ENCODE measurements at places on chromosomes 11 and 22.

- DNase-seq, result no peak
These were observed 161.1 kb upstream of the CCDC179 start for GRCh38 chr11:23021287-23021863.

GRCh38 chr11:440065-441042, 1.5 kb downstream of the ANO9 start:
- no peak for DNase-seq

GRCh38 chr11:131712897-131713296, 342.5 kb downstream of the NTM start:
- DNase-seq, result no peak

GRCh38 chr11:69005631-69006368, 7.2 kb downstream of the MRGPRF start:
- DNase-seq, result peak; percentile 62

GRCh38 chr11:34623463-34623862, 2.6 kb downstream of the EHF start:
- DNase-seq, result no peak

GRCh38 chr22:49229483-49230193, 598.0 kb downstream of the BRD1 start:
- no peak for DNase-seq

DNA sequence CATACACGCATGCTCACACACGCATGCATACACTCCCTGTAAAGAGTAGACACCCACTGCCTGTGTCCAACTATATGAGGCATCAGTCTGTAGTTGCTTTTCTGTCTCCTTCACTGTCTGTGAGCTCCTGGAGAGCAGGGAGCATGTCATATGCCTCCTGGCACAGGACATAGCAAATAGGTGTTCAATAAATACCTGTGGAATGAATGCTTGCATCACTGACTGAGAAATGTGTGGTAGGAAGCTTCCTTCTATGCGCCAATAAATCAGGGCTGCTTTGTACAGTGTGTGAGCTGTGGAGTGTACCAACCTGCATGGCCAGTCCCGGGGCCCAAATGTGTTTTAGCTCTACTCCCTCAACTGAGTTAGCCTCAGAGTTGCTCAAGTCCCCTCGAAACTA, 37.2 kb upstream of the NAV2 start:
- DNase-seq, result no peak

DNA sequence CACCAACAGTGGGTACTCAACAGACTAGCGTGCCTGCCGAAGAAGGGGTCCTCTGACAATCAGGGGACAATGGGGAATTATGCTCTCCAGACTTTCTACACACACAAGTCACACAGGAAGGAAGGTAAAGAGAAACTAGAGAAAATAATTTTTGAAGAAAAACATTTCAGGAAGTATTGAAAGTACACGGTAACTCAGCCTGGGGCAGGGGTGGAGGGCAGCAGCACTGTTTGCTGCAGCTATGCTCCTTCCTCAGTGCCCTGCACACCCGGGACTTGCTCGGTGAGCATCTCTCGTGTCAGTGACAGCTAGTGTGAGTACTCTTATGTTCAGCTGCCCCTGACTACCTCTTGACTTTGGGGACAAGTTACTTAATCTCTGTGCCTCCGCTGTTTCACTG, 18.0 kb upstream of the APOA1 start:
- no peak for DNase-seq

GRCh38 chr11:85831050-85831449, 20.1 kb upstream of the SYTL2 start:
- no peak for DNase-seq
